ENCODE measurements at places on chromosomes 7 and 10.

- H3K36me3 ChIP-seq: no peaks in the 10 kb centered on the region
- no peaks in the 10 kb centered on the region for H3K4me1 ChIP-seq
- no peak for DNase-seq
- no peak overlapping the region for H3K4me3 ChIP-seq
These were observed 386.8 kb upstream of the POT1 start for GRCh38 chr7:125316466-125316865.

- no peaks in the 10 kb centered on the region for H3K27me3 ChIP-seq
- no peaks in the 10 kb centered on the region for H3K36me3 ChIP-seq
- no peak overlapping the region for H3K4me3 ChIP-seq
- DNase-seq: no peak
These were observed 20.3 kb upstream of the PRKCQ start for GRCh38 chr10:6600224-6600987.

DNA sequence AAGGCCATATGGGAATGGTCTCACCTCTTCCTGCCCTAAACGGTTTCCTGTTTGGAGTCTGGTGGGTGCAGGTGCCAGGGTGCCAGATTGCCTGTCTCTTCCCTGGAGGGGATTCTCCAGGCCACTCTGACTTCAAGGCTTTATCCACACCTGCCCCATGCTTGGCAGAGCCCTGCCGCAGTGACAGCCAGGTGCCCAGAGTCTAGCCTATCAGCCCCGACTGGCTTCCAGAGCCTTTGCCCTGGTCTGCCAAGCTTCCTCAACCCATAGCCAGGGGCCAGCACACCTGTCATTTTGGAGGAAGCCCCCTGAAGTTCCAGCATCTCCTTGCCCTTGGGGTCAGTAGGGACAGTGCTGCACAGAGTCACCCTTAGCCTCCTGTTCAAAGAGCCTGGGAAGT, 21.6 kb downstream of the TBATA start:
- no peaks in the 10 kb centered on the region for H3K36me3 ChIP-seq
- H3K27ac ChIP-seq: no peak overlapping the region
- H3K4me3 ChIP-seq: no peak overlapping the region
- no peaks in the 10 kb centered on the region for H3K27me3 ChIP-seq
- no peak for DNase-seq
- no peaks in the 10 kb centered on the region for H3K4me1 ChIP-seq

GRCh38 chr10:85901599-85901998, 465.0 kb downstream of the GRID1 start:
- no peak overlapping the region for H3K4me3 ChIP-seq
- no peaks in the 10 kb centered on the region for H3K27me3 ChIP-seq
- H3K4me1 ChIP-seq: no peaks in the 10 kb centered on the region

DNA sequence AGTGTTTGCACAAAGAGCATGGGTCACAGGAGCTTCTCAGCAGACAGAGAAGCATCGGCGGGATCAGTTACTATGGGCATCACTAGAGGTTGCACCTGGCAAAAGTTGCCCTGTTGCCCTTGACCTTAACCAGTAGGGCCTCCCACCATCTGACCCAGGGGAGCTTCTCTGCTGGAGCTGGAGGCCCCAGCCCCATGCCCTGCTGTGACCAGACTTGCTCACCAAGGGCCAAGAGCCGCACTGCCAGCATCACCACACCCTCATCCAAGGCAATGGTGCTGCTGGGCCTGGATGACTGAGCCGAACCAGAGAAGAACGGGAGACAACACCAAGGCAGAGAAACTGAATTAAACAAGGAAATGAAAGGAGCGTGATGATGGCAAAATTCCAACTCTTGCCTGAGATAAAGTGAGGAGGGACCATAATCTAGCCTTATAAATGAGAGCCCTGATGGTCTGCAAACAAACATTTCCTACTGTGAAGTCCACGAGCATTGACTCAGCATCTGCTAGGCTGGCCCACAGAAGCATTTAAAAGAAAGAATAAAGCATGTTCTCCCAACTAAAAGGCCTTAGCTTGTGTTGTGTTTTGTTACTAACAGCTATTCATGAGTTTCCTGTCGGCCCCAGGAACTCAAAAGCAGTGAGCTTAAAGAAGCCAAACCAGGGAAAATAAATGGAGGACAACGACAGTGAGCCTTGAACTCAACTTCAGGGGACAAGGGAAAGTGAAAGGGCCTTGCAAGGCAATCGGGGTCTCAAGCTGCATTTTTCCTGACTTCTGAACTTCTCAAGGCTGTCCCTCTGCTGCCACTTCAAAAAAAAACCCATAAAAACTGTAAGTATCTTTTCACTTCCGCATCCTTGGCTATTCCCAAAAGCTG, 60.4 kb downstream of the AFAP1L2 start:
- no peaks in the 10 kb centered on the region for H3K27me3 ChIP-seq
- peak overlapping the region; percentile 40 for H3K27ac ChIP-seq
- no peak for DNase-seq
